BJ (cell line): ENCODE measurements at places on chromosomes 1 and 21.

- DNase-seq: no peak
Observed at GRCh38 chr21:32515874-32516273, 69.4 kb downstream of the TCP10L start.

DNA sequence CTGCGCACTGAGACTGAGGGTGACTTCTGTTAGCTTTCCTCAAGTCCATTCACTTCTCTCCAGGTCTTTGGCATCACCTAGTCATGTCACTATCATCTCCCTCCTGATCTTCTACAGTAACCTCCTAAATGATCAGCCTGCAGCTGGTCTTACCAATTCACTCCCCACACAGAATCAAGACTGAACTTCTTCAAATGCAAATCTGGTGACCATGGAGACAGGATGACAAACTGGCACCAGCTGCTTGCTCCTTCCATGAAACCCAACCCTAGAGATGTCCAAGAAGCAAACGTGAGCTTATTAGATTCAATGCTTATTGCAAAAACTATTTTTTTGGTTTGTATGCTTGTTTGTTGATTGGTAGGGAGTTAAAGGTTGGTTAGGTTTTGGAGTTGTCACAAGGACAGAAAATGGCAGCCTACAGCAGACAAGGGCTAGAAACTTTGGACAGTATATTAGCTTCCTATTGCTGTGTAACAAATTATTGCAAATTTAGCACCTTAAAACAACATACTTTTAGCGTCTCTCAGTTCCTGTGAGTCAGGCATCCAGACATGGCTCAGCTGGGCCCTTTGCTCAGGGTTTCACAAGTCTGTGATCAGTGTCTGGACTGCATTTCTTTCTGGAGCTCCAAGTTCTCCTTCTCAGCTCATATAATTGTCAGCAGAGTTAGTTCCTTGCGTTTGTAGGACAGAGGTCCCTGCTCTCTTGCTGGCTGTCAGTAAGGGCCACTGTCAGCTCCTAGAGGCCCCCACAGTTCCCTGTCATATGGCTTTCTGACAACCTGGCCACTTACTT, 53.3 kb upstream of the GJA8 start:
- DNase-seq: no peak

DNA sequence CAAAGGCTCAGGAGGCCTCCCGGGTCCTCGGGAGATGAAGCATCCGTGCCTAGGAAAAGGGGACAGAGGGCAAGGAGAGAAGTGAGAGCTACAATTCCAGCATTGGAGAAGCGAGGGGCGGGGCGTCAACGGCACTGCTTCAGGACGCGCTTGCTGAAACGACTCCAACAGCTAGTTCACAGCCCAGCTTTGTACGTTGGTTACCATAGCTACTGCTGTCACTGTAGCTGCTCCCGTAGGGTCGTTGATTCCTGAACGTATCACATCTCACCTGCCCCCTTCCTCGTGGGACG, 63.1 kb downstream of the TOR1AIP2 start:
- no peak for DNase-seq

- peak; percentile 46 for DNase-seq
Observed at GRCh38 chr1:17502326-17502778, 37.1 kb upstream of the ARHGEF10L start.

GRCh38 chr21:44477712-44478111, 22.4 kb downstream of the LRRC3 start:
- no peak for DNase-seq

DNA sequence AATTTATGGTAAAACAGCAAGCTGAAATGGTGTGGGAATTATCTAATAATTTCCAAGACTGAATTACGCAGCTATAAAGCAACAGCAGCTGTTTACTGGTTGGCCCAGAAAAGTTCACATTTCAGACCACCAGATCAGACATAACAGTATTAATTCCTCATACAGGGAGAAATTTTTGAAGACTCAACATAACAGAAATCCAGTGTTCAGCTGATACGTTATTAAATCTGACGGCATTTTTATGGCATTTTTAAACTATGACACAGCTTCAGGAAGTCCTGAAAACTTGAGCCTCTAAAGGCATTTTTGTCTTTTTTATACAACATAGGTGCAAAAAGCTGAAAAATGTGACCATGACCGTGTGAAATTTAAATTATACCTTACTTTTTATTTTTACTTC, 91.2 kb downstream of the APP start:
- DNase-seq: no peak

DNA sequence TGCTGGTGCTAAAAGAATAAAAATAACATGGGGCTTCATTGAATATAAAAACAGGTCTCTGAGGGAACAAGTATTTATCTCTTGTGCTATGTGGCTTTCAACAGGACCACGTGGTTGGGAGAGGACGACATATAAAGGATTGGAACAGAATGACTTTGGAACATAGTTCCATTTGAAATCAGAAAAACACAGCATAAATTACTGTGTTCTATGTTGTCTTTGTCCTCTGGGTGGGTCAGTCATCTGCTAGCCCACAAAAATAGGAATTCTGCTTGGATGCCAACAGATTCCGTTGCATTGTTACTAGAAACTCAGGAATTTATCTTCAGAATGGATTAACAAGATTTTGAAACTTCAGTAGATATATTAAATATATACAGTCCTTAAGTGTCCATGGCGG, 5.9 kb downstream of the CEP85 start:
- no peak for DNase-seq

GRCh38 chr1:56434025-56434424, 145.3 kb downstream of the PLPP3 start:
- no peak for DNase-seq

DNA sequence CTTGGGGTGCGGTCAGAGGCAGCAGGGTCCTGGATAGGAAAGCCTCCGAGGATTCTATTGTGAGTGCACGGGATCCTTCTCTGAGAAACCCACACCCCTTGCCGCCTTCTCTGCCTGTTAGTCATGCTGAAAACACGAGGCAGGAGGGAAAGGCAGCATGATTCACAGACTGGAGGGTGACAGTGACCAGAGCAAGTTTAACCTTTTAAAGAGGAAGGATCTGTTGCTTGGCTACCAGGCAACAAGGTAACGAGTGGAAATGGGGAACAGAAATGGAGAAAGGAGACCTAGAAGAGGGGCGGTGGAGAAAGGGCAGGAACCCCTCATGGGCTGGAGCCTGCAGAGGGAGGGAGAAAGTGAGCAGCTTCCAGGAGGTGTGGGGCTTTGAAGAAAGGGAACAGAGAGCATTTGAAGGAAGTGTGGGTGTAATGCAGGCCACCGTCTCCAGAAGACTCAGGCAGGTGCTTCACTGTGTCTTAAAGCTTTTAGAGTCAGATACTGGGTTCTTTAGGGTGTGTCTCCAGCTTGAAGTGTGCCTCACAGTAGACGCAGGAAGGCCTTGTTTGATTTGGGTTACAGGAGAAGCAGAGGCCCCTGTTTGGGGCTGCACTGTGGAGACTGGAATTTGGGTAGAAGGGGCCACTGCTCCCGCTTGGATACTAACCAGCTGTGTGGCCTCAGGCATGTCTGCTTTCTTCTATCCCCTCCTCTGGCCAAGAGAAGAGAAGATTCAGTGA, 19.1 kb downstream of the OPTC start:
- peak; percentile 93 for DNase-seq
